H9 (cell line): ENCODE measurements at places on chromosomes 4 and X. TPM values are rescaled to one million over a fixed set of nuclear protein-coding genes. Genes with fewer than 3 reads are reported as not detected.

DNA sequence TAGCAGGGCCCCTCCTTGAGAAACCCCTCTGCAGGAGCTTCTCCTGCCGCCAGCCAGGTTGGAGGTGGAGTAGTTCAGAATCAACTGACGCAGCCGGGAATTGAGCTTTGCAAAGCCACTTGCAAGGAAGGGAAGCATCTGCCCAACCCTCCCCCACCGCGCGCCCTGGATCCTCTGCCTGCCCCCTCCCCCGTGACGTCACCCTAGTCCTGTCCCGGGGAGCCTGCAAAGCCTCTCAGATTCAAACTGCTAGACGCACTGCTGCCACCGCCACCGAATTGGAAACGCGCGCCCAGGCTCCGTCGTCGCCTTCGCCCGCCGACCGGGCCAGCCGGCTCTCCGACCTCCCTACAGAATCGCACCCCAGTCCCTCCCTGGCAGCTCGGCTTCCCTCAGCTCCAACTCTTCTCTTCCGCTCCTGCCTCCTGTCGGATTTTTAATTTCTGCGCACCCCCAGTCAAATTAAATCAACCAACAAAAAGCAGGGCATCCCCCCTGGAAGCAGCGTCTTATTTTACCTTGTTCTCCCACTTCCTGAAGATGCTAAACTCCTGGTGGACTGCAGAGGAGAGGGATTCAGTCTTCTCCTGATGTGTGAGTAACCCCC is 3.8 kb downstream of the SLITRK2 start:
- peak; percentile 71 for DNase-seq

DNA sequence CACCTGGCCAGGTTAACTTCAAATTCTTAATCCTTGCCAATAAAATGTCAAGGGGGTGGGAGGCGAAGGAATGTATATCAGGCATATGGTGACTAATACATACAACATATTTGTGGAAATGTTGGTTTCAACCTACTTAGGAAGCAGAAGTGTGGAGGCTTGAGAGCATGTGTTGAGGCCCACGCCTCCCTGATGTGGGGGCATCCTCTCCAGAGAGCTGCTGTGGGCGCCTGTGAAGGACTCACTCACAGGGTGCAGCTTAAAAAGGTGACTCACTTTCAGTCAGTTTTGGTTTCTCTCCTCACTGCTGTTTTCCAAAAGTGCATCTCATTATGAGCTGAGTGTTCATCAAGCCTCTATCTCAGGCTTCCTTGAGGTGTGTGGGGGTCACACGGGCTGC is 27.5 kb downstream of the LNX1 start:
- DNase-seq, result no peak

DNA sequence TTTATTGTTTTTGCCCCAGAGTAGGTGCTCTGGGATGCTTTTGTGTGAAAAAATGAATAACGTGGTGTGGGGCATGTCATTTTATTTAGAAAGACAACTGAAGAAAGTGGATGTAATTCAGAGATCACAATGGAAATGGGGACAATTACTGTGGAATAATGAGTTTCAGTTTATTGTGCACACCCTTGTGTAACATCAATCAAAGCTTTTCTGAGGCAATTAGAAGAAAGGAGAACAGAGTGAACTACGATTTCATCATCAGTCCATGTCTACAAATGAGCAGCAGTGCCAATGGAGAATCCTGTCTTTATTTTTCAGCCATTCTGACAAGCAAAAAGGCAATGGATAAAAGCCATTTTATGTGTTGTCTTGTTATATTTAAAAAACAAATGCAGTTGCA is 339.2 kb downstream of the TMA16 start:
- no peak for DNase-seq

DNA sequence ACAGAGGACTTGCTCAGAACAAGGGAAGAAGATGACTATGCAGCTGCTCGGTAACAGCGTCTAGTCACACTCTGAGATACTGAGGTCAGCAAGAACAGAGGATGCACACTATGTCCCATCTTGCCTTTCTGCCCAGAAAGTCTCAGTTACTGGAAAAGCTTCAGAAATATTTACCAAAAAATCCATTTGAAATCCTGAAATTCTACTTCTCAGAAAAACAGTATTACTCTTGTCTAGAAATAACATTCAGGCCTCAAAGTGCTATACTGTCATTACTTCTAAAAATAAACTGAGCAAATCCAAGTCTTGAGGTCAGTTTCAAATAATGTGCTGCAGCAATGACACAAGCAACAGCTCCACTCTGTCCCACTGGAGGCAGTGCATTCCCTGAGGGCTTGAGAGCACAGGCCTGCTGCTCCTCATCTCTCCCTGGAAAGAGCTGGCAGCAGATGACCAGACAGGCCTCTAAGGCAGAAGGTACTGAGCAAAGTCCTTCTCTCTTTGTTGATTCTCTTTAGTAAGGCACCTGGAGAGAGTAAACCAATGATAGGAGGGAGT is 76.9 kb downstream of the CAMK2D start:
- peak; percentile 30 for DNase-seq

Gene ABCE1
- 112 TPM in 2 replicates for total RNA-seq

DNA sequence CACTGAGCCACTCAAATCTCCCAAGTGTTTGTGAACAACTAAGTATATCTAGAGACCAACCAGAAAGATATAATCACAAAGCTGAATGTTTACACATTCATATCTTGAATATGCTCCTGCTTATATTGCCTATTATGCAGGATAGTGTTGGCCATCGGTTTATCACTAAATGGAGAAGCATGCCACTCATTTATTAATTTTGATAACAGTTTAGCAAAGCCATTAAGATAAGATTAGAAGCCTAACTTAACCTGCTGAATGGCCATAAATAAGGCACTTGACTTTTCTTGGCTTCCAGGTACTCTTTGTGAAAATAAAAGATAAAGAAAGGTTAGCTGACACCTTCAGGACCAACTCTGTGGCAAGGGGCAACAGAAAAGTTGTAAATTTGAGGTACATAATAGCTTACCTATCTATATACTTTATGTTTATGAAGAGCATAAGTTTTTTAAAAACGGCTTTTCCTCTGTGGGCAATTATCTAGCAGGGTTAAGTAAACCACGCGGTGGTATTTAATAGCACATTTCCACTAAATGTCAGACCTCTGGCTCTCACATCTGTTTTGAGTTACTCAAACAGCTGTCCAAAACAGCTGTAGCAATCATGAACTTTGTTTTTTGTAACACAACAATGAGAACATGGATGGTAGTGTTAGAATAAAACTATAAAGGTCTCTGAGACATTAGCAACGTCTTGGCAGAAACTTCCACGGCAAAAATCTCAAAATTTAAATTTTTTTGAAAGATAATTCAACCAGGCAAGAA is 58.8 kb upstream of the FTHL17 start:
- no peak for DNase-seq

- no peak for DNase-seq
Observed at GRCh38 chr4:5292101-5292500, 240.8 kb downstream of the STK32B start.

Gene RASSF6
- 0.15 and 0.22 TPM in 2 replicates for total RNA-seq

GRCh38 chrX:134613396-134613795 is 44.9 kb downstream of the PLAC1 start:
- DNase-seq, result no peak

Gene ZNF330
- total RNA-seq, result 31.9 and 32.6 TPM in 2 replicates

DNA sequence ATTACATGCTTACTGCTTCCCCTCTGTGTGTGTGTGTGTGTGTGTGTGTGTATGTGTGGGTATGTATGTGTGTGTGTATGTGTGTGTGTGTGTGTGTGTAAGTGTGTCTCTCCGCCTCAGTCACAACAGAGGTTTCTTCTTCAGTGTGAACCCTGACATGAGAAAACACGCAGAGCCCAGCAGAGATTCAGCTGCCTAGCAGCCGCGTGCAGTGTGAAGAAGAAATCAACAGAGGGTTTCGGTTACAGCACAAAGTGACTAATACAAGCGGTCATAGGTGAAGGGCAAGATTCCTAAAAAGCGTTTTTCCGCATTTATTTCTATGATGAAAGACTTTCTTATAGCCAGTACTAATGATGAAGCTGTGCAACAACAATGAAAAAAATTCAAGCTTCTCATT is 55.3 kb upstream of the ZFP42 start:
- DNase-seq, result no peak

Gene GAGE13
- total RNA-seq, result not detected in 2 replicates

DNA sequence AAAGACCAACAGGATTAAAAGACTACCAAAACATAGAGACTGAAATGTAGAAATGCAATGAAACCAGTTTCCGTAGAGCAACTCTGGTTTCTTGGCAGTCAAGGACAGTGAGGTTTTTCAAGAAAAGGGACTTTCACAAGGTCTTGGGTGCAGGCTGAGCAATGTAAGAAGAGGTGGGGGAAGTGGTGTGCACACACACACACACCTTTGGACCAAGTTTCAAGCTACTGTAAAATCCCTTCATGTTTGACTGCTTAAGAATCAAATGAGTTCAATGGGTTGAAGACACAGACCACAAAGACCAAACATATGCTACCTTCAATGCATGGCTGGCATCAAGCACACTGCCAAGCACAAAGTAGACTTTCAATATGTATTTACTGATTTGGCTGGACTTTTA is 17.8 kb upstream of the MCF2 start:
- no peak for DNase-seq

DNA sequence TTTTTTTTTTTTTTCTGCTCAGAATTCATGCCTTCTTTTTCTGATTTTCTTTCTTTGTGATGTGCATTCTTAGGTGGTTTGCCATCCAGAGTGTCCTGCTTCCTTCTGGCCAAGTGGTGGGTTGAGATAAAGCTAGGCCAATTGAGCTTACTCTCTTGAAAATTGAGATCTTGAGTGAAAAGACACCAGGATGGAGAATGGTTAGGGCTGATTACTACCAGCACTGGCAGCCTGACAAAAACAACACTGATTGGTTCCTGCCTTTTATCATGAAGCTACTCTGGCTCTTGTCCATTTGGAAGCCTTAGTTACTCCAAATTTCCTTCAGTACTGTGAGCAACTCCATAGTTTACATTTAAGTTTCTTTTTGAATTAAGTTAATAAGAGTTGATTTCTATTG is 404.0 kb downstream of the PPARGC1A start:
- no peak for DNase-seq

Gene CCNA2
- total RNA-seq, result 89.0 and 89.2 TPM in 2 replicates

GRCh38 chr4:109969087-109969486 is 56.4 kb downstream of the EGF start:
- no peak for DNase-seq

DNA sequence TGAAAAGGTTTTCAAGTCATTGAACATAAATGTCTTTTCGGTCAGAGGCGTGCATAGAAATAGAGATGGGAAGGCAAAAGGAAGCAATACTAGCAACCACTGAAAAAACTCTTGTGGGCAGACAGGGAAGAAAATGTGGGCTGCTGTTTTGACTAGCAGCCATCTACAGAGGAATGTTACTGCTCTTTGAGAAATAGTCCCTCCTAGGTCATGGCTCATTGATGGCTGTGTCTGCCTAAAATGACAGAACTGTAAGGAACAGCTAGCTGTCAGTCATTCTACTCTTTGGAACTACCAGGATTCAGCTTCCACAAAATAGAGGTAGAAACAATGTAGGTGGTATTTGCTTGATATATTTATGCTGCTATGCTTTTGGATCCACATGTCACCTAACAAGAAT is 26.9 kb upstream of the TMPRSS11B start:
- DNase-seq, result peak; percentile 30

DNA sequence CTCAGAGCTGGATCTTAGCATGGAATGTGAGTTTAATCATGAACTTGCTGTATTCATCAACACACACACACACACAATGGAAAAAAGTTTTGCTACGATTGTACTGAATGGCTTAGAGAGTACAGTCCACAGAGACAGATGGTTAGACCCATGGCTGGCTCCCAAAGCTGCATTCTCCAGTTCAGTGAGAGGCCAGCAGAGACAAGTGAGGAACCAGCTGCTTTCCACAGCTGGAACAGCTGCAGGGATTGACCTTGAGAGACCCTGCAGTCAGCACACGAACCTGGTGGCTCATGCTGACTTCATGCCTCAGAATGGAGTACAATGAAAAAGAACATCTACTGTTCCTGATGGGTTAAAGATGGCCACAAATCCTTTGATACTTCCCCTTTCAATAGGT is 94.5 kb downstream of the DHX15 start:
- DNase-seq, result no peak

DNA sequence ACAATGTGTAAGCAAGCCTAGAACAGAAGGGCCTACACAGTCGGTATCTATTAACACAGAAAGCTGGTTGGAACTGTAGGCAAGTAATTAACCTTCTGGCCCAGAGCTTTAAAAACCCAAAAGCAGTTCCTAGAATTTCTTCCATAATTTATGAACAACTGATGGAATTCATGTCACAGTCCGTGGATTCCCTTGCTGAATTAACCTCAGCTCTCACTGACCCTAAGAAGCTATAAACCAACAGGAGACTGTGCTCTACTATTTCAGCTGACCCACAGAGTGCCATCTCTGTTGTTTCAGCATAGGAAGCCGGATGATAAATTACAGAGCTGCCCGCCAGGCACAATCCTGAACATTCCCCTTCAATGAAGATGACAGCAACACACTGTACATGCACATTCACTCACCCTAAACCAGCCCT is 157.3 kb downstream of the PRDM5 start:
- DNase-seq, result no peak

Gene MAGIX
- 1.3 and 1.9 TPM in 2 replicates for total RNA-seq

Gene RHOXF2
- not detected in 2 replicates for total RNA-seq

- DNase-seq, result peak; percentile 33
Observed at GRCh38 chr4:165207016-165207430, 338 bp upstream of the KLHL2 start.

DNA sequence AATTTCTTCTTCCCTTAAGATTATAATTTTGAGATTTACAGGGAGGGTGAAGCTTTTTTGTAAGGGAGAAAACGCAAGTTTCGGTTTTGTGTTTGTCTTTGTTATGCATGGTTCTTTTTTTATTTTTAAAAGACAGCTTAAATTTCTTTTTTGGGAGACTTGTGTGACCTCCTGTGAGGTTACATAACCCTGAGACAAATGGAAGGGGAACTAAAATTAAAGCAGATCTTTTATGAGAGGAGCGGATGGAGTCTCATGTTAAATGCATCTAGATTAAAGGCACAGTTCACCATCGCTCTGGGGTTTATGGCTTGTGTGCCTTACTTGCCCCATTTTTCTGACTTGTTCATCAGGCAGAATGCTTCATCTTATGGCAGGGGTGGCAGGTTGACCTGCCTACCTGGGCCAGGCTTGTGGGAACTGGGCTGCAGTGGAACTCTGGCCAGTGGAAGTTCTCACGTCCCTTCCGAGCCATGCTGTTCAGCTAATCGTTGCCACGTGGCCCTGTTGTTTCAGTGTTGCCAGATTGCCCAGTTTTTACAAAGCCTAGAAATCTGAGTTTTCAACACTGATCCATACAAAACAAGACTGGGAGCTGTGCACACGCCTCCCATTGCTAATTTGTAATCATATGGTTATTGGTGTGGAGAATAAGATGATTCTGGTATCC is 291.8 kb downstream of the ARHGAP10 start:
- DNase-seq, result no peak

Gene TTC29
- total RNA-seq, result not detected in 2 replicates
